Stromal cell of bone marrow (primary cell): ENCODE measurements at places on chromosomes 1 and 21.

DNA sequence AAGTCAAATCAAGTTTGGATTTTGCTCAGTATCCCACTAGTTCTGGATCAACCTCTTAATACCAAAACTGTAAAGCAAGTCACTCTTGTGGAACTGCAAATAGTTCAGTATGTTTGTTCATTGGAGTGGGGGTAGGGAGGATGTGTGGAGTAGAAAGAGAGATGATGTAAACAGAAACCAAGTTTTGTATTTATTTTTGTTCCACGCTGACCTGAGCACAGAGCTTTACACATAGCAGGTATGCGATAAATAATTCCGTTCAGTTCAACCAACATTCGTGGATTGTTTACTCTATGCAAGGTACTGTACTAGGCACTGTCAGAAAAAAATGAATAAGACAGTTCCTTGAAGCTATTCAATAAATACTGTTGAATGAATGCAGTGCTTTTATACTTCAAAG is 4.5 kb upstream of the ZNF644 start:
- DNase-seq = no peak

DNA sequence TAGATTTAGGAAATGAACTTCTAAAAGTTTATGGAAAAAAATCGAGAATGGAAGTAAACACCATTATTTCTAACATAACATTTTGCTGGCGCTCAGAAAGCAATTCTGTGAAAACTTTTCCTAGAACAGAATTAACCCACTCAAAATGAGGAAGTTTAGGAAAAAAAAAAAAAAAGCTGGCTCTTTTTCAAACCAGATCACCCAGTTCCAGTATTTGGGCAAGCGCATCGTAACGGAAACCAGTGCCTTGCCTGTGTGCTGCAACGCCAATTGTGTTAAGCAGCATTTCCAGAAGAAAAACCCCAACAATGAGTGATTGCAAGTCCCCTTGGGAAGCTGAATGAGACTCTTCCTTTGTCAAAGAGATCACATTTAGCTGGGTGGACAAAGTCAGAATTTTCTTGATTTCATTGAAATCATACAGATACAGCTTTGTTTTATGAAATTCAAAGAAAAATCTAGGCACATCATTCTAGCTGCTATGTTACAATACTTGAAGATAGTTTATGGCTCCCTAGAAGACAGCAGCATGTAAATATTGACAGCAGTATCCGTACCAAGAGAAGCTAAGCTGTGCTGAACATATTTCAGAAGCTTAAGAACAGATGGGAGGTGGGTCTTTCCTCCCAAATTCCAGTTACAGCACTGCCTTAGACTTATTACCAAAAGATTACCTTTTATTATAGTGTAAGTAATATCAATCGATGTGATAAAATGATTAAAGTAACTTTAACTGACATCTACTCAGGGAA is 113.4 kb downstream of the ERG start:
- DNase-seq = no peak

GRCh38 chr1:59016390-59016789 is 232.5 kb upstream of the JUN start:
- DNase-seq = no peak

DNA sequence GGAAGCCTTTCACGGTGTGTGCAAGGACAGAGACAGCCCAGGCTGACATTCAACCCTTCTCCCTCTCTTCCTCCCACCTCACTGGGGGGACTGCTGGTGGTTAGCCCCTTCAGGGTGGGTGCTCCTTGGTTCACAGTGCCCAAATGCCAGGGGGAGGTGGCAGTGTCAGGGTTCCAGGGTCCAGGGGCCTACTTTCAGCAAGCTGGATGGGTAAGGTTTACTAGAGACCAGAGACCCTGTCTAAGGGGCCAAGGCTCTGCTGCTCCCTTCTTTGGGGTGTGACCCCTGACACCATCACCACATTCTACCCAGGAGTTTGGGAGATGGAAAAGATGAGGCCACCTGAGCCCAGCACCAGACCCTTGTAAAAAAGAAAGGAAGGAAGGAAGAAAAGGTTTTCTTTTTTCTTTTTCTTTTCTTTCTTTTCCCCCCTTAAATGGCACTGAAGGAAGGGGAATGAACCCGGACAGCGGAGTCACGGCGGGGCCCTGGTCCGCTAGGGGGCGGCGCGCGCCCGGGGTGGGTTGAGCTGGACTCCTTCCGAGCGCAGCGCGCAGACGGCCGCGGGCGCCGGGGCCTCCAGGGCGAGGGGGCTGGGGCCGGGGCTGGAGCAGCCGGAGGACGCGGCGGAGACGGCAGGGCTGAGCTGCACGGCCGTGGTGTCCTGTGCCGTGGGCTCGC is 18.8 kb downstream of the KNCN start:
- DNase-seq = no peak

- no peak for DNase-seq
These were observed 1670.9 kb downstream of the PLA2G4A start for GRCh38 chr1:188499690-188500089.

DNA sequence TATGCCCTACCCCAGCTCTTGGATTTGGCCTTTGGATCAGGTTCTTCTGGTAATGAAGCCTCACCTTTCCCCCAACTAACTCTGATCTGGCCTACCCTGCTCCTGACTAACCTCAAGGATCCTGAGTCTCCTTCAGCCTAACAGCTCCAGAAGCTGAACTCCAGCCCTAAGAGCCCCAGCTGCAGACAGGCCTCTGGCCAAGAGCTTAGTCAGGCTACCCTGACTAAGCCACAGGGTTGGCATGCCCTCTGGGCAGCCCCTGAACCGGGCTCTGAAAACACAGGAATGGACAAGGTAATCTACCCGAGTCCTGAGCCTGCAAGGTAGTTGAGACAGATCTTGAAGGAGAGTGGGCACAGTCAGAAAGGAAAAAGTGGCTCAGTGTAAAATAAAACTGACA is 29.4 kb downstream of the COA7 start:
- DNase-seq = peak; percentile 40
